A549 treated with Mapracorat at 1 μM for 4 hours (cell line): ENCODE measurements at places on chromosomes 2 and 18. TPM values are rescaled to one million over a fixed set of nuclear protein-coding genes. Genes with fewer than 3 reads are reported as not detected.

The MFF gene
- total RNA-seq: 97.7 to 123 TPM (median 102 TPM) in 5 replicates

The RBM44 gene
- 0.10 to 0.35 TPM (median 0.22 TPM) in 5 replicates for total RNA-seq

The EPB41L3 gene
- total RNA-seq: 0.10 to 0.81 TPM (median 0.21 TPM) in 5 replicates

The AQP12A gene
- total RNA-seq: not detected in 5 replicates

The TTN gene
- total RNA-seq: under 0.01 TPM in 4 of 5 replicates, not detected in the other

The CIB4 gene
- total RNA-seq: 0.31 to 0.38 TPM (median 0.35 TPM) in 3 of 5 replicates, not detected in the others

The LCT gene
- total RNA-seq: 0.05 to 0.06 TPM in 2 of 5 replicates, not detected in the others

The TEKT4 gene
- not detected in 5 replicates for total RNA-seq
